Lower leg skin (tissue), 4 donors: ENCODE measurements at places on chromosomes 2 and 18. TPM values are rescaled to one million over a fixed set of nuclear protein-coding genes. Genes with fewer than 3 reads are reported as not detected.

CNTNAP5 gene
- total RNA-seq, result not detected

GRCh38 chr2:64186699-64187605 lies 42.7 kb upstream of the PELI1 start:
- no peak for DNase-seq

ACADL gene
- total RNA-seq, result 2.7 TPM

CHST9 gene
- total RNA-seq, result 0.20 TPM

DNA sequence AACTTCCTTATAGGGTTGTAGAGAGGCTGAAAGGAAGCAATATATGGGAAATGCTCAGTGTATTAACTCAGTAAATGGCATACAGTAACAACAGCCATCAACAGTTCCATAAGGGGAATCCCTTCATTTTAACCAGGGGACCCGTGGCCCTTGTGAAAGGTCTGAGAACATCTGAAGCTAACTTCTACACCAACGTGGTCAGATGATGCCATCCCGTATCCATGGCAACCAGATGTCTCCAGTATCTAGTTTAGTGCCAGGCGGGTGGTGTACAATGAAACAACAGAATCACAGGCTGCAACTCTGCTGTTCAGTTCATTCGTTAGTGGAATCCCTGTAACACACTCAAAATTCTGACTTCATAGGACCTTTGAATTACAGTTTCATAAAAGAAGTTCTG lies 162.3 kb downstream of the TGIF1 start:
- DNase-seq, result no peak

GRCh38 chr2:28997237-28997846 lies 16.2 kb downstream of the TOGARAM2 start:
- no peak for DNase-seq

- no peak for DNase-seq
Observed at GRCh38 chr2:62369541-62370202, 136.3 kb downstream of the TMEM17 start.

- no peak for DNase-seq
Observed at GRCh38 chr2:18106841-18107240, 228.4 kb downstream of the KCNS3 start.

DNA sequence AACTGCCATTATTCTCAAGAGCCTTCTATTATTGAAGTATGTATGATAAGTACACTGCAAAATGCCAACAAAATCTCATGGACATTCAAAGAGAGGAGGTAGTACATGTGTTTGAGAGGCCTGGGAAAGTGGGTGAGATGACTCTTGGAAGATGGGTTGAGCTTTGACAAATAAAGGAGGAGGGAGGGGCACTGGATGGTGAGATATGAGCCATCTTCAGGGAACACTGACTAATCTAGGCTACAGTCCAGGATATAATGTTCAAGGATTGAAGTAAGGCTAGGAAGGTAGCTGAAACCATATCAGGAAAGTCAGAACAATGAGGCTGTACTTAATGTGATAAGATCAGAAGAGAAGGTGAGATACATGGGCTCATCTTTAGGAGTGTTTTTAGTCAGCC lies 559.7 kb downstream of the ZEB2 start:
- DNase-seq, result no peak

TFPI gene
- 15.7 TPM for total RNA-seq

GRCh38 chr2:77363277-77363676 lies 158.9 kb downstream of the LRRTM4 start:
- DNase-seq, result no peak

DNA sequence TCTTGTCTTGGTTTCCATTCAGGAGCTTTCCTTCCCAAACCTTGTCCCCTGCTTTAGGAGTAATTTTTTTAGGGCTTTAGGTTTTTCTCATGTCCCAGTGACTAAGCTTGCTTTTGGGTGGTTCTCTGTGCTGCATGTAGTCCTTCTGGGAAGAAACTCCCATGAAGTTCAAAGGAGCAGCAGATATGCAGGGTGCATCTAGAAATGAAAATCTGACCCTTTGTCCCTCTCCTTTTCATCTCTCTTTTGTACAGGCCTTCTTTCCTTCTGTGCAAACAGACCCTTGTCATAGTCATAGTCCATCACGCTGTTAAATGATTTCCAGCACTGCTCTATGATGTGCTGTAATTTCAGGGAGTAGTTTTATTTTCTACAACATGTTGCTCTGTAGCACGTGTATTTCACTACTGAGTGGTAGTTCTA lies 20.4 kb downstream of the FMNL2 start:
- DNase-seq, result no peak

DNA sequence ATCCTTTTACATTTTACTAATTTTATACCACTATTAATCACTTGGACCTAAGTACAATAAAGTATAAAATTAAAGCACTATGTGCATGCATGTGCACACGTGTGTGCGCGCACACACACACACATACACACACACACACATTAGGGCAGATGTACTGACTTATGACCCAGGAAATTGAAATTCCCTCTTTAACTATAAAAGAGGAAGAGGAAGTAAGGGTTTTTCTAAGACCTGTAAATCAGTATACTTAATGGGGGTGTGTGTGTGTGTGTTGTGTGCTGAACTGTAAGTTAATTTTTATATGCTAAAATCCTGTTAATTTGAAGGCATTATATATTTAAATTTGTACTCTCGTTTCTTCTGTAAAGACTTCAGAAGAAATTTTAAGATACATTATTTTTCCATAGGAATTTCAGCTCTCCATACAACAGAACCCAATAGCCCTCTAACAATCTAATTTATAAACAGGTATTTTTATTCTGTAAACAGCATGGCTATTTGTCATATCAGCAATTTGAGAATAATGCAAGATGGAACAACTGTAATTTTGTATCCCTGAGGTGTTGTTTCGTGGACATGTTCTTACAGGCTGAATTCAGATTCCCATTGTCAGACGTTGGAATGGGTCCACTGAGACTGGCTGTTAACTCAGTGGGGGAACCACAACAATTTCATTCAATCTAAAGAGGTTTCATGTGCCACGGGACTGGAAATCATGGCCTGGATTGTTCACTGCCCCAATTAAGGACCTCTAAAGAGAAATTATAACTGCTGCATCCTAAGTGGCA lies 90.9 kb downstream of the PLA2R1 start:
- no peak for DNase-seq

DNA sequence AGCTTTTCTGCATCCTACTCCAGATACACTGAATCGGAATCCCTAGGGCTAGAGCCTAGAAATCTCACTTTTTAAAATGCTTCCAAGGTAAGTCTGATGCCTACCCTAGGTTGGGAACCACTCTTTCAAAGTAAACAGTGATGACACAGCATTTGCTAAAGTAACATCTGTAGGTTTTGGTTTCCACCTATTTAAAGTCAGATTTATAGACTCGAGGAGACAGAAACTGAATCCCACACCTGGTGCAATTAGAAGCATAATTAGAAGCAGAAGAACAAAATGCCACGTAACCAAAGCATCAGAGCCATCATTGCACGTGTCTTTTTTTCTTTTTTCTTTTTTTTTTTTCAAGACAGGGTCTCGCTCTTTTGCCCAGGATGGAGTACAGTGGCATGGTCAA lies 40.9 kb downstream of the PDK1 start:
- no peak for DNase-seq

AFF3 gene
- total RNA-seq, result 3.9 TPM

- no peak for DNase-seq
Observed at GRCh38 chr18:13289481-13290205, 71.1 kb downstream of the LDLRAD4 start.

CCDC85A gene
- total RNA-seq, result 3.6 TPM

MBOAT2 gene
- 92.3 TPM for total RNA-seq

- no peak for DNase-seq
Observed at GRCh38 chr2:40228310-40228709, 223.6 kb downstream of the SLC8A1 start.

- peak; percentile 98 for DNase-seq
Observed at GRCh38 chr2:110101280-110101844, 14.3 kb downstream of the MALL start.

WDR7 gene
- 10.3 TPM for total RNA-seq

STK39 gene
- total RNA-seq, result 10.2 TPM

- no peak for DNase-seq
Observed at GRCh38 chr2:66753660-66754059, 318.7 kb downstream of the MEIS1 start.

DNA sequence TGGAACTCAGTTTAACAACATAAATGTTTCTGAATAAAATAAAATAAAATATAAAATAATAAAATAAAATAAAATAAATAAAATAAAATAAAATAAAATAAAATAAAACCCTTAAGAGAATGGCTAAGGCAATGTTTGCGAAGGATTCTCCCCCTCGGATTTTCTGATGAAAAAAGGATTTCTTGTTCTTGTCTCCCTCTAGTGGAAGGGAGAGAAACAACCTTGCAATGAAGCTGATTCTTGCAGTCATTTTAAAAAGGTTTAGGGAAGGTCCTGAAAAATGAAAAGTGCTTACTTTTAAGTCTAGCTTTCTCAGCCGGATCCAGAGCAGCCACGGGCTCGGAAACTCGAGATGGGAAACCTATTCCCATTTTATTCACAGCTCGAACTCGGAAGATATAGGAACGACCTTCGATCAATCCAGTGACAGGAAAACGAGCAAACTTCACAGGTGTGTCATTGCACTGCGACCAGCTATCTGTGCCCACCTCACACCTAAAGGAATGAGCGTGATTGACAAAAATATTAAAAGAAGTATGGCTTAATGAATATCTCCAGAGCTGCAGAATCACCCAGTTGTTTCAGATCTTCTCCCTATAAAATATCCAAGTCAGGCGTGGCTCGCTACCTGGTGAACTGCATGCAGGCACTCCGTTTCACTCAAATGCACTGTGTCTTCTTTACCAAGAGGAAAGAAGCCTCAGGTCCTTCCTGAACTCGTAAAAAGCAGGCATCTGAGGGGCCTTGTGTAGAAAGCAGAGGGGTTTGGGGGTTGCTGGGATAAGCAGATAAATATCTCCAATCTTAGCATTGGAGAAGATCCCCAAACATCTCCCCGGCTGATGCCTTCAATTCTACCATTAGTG lies 68.1 kb downstream of the MYOM1 start:
- no peak for DNase-seq

DNA sequence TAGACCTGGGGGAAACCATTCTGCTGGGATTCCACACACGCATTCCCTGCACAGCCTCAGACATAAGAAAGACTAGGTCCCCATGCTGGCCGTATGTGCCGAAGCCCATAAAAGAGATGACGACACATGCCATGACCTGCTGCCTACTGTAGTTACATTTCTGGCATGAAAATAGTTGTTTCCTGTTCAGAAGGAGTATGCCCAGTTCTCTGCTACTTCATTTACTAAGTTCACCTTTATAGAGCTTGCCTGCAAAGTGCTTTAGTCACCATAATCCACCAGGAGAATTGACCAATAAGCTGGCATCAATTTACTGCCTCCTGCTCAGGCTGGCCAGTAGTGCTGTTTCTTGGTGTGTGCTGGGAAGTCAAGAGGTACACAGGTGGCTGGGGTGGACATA lies 150.2 kb upstream of the ALPP start:
- DNase-seq, result no peak

RSAD2 gene
- total RNA-seq, result not detected

- DNase-seq, result no peak
Observed at GRCh38 chr2:187105218-187105617, 256.2 kb upstream of the ZSWIM2 start.

DNA sequence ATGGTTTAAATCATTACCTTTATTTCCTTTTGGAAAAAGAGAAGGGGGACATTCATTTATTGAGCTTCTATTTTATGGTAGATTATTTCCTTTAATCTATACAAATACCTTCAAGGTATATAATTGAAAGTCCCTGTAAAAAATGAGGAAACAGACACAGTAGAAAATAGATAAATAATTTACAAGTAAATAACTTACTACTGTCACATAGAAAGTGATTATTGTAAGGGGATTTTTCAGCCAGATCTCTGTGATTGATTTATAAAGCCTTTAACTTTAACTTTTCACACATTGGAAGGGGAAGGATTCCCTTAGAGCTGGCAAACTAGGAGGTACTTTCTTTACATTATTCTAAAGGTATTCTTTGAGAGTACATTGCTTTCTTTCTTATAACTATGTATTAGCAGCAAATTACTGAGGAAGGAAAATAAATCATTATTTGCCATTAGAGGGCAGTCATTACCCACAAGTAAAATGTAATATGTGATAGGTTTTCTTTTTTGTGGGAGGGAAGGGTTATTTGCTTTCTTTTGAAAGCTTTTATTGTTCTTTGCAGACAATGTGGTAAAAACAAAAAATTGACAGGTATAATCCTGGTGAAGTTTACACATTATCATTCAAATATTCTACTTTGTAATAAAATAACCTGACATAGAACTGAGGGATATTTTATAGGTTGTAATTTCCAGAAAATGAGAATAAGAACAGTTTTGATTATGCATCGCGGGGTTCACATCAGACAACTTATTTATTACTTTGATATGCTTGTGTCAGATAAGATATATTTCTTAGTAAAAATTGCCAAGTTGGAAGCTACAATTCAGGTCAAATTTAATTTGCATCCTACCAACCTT lies 24.8 kb upstream of the RPE start:
- no peak for DNase-seq

GALNT14 gene
- total RNA-seq, result 4.8 TPM

DNA sequence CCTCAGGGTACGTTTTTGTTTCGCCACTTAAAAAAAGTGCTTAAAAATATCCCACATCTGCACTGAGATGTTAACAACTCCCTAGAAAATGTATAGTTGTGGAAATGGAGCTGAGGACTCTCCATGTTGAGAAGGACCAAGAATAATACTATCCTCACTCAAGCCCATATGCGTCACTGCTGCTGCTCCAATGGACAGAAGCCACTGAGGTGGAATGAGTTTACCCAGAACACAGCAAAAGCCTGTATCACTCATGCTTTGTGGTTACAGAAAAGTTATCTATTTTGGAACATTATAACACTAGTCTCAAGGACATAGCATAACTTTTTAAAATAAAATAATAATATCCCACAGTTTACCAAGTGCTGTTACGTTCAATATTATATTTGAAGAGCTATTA lies 31.9 kb downstream of the DSC3 start:
- DNase-seq, result no peak

SCN7A gene
- 7.3 TPM for total RNA-seq

- DNase-seq, result no peak
Observed at GRCh38 chr2:121142452-121142851, 142.6 kb downstream of the TFCP2L1 start.

DNA sequence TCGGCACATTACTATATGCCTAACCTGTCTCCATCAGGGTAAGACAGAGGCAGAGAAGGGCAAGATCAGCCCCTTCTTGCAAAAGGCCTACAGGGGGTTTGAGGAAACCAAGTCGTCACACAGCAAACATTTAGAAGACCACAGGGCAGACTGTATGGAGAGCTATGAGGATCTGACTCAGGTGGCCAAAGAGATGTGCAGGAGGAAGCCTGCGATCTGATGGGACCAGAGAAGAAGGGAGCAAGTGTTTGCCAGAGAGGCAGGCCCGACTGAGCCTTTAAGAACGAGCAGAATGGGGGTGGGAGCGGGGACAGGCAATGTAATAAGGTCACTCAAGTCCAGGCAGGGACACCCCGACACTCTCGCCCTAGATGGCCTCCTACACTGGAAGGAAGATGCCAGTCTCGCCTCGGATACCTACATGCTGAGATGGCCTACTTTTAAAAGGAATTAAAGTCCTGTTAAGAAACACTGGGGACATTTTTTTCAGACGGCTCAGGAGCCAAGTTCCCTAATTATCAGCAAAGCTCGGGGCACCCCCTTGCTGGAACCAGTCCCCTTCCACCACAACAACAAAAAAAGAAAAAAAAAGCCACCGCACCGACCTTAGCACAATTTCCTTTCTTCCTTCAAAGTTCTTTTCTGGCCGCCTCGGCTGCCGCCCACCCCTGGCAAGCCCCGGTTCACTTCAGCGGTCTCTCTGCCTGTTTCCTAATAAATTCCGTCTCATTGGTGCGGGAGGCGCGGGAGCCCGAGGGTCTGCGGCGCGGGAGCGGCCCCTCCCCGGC lies 1.5 kb downstream of the SFXN5 start:
- no peak for DNase-seq
